ENCODE measurements at places on chromosomes 16 and 17. TPM values are rescaled to one million over a fixed set of nuclear protein-coding genes. Genes with fewer than 3 reads are reported as not detected.

Gene RAB26
- total RNA-seq: not detected

Gene CENPV
- 12.7 TPM for total RNA-seq

Gene KRT20
- total RNA-seq: not detected

Gene NPIPA1
- total RNA-seq: 17.9 TPM

Gene DCTN5
- total RNA-seq: 45.1 TPM

Gene CACNG5
- not detected for total RNA-seq

Gene LIG3
- 29.5 TPM for total RNA-seq

Gene CD300H
- 0.73 TPM for total RNA-seq

Gene CACNB1
- 4.5 TPM for total RNA-seq

Gene PHF23
- 6.5 TPM for total RNA-seq

Gene ARHGAP23
- total RNA-seq: 0.94 TPM

Gene IGFALS
- total RNA-seq: 0.63 TPM

Gene ODAD4
- total RNA-seq: not detected

Gene SPATA32
- 0.10 TPM for total RNA-seq

Gene NAA60
- total RNA-seq: 19.4 TPM

Gene TBC1D3C
- not detected for total RNA-seq

Gene KCNJ18
- total RNA-seq: not detected

Gene CMTM3
- 47.1 TPM for total RNA-seq

Gene MYLK3
- 0.10 TPM for total RNA-seq

Gene LGALS9B
- total RNA-seq: 0.52 TPM

Gene CX3CL1
- total RNA-seq: not detected

Gene CTRB2
- not detected for total RNA-seq

Gene FBXO39
- total RNA-seq: 0.73 TPM

Gene AIPL1
- under 0.01 TPM for total RNA-seq

Gene CD19
- total RNA-seq: 6.6 TPM

Gene TNP2
- total RNA-seq: not detected

All from mononuclear cell (primary cell).